KG1 (cell line): ENCODE measurements at places on chromosomes 6 and 20.
A peak's percentile ranks its signal among the peaks of the same experiment; 100 is the strongest.

DNA sequence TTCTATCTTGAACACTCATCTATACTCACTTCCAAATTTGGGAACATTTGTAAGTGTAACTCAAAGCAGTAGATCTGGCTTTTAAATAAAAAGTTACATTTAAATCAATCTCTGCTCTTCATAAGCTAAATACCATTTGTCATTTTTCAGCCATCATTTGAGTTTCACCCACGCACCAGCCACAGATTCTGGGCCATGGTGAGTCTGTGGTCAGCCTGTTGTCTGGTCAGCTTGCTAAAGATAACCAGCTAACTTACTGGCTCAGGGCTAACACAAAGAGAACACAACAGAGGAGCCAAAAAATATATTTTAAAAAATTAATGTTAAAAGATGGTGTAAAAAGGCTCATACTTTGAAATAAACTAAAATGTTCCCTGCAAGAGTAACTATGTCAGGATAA, 181.3 kb downstream of the KIF6 start:
- DNase-seq: no peak

- DNase-seq: no peak
Measured at GRCh38 chr6:111517965-111518364, 34.9 kb upstream of the REV3L start.

DNA sequence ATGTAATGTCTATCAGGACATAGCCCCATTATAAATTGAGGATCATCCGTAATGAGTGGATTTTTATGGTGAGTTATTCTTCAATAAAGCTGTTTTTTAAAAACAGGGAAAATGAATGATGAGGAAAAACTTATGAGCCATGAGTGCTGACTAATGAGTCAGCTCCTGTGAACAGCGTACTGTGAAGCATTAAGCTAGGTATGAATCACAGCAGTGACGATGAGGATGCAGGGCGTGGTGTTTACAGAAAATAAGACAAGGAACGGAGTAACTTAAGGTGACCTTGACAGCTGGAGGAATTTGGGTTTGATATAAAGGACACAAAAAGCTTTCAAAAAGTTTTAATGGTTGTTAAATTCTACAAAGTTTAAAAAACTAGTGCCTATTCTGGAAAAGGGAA, 96.3 kb downstream of the FOXF2 start:
- no peak for DNase-seq

DNA sequence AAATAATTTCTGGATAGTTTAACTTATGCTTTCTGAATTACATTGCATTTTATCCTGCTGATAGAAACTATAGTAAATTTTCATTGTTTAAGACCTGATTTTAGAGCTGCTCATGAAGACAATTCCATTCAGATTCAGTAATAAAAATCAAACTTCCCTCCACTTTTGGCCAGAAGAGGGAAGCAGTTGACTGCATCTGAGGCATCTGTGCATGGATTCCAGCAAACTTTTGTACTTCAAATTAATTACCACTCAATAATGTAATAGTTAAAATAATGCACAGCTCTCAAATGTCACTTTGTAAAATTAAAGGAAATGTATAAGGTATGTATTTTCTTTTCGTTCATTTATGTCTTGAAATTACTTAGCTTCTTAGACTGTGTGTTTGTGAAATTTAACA, 64.2 kb upstream of the SLC35B3 start:
- no peak for DNase-seq

GRCh38 chr6:122962000-122962624, 33.9 kb upstream of the CLVS2 start:
- no peak for DNase-seq

GRCh38 chr6:159074120-159074684, 29.4 kb upstream of the TAGAP start:
- no peak for DNase-seq

DNA sequence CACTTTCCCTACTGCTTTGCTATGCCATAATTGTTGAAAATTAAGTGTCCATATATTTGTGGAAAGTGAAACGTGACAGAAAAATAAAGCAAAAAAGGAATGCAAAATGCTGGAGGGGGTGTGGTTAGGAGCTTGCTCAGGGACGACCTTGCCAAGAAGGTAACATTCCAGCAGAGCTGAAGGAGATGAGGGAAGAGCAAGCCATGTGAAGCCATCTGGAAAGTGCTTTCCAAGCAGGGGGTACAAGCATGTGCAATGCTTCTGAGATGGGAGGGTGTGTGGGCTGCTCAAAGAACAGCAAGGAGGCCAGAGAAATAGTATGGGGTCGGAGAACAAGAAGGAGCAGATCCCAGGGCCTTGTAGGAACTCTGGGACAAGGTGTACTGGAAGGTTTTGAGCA, 161.7 kb downstream of the ISM1 start:
- DNase-seq: no peak

GRCh38 chr6:44133981-44134711, 6.8 kb downstream of the TMEM63B start:
- DNase-seq: no peak

DNA sequence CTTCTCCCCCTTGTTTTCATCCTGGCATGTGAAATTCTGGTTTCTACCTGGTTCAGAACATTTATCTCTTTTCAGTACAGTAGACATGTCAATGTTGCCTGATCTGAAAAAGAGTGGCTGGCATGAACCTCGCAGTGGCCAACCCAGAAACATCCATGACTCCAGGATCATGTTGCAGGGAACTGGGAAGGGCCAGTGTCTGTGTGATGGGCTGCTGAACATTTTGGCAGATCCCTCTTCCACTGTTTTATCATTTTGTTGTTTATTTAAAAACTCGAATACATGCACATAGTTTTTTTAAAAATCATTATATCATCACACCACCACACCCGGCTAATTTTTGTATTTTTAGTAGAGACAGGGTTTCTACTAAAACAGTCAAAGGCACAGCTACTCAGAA, 19.0 kb downstream of the WFDC3 start:
- DNase-seq: no peak

DNA sequence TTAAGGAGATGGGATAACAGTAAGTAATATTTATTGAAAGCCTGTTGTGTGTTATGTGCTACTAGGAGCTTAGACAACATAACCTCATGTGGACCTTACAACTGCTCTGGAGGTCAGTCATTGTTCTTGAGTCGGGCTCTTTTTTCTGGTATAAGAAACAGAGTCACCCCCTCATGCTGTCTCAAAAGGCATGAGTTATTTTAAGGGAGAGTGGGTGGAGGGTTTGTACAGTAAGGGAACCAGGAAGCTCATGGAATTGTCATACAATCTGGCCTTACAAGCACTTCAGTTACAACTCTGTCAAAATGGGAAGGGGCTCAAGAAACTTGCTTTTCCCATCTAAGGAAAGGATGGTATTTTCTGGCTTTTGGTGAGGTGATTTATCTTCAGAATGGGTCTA, 16.5 kb upstream of the DSE start:
- DNase-seq: no peak

DNA sequence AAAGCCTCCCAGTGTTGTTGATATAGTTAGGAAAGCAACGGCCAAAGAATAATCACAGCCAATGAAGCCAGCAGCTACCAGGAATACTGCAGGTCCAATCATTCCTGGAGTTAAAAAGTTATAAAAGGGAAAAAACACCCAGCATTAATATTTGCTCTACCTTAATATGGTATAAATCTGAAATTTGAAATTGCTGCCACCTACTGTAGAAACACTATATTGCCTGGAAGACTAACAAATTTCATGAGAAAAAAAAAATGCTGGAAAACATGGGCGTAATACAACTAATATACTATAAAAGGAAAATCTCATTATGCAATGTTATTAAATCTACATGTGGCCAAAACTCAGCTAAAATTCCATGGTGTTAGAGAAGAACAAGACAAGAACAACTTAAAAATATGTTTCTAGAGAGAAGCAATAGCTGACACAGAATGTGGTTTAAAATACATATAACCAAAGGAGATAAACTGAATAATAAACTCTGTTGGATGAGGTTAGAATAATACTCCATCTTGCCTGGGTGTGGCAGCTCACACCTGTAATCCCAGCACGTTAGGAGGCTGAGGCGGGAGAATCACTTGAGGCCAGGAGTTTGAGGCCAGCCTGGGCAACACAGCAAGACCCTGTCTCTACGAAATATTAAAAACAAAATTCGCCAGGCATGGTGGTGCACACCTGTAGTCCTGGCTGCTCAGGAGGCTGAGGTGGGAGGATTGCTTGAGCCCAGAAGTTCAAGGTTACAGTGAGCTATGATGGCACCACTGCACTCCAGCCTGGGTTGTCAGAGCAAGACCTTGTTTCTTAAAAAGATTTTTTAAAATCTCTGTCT, 43.1 kb downstream of the SLC17A5 start:
- peak; percentile 6 for DNase-seq

DNA sequence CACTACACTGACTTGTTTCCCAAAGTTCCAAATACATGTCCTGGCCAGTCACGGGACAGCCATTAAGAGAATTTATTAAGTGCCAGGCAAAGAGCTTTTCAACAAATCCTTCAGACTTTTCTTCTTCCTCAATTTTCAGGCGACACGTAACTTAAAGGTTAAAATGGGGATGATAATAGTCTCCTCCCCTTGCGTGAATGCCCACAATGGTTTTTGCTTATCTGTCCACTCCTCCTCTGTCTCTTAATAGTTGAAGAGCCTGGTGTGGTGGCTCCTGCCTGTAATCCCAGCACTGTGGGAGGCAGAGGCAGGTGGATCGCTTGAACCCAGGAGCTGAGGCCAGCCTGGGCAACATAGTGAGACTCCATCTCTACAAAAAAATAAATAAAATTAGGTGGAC, 11.4 kb upstream of the PARD6B start:
- no peak for DNase-seq

GRCh38 chr6:168007592-168008338, 10.3 kb downstream of the KIF25 start:
- DNase-seq: no peak

- DNase-seq: no peak
Measured at GRCh38 chr20:48703511-48704219, 124.1 kb downstream of the PREX1 start.

GRCh38 chr6:145022199-145022796, 713.0 kb downstream of the EPM2A start:
- DNase-seq: no peak

GRCh38 chr6:168546730-168547129, 105.7 kb downstream of the SMOC2 start:
- no peak for DNase-seq

GRCh38 chr20:57465943-57466342, 59.0 kb downstream of the CTCFL start:
- DNase-seq: no peak

- DNase-seq: no peak
Measured at GRCh38 chr20:58719258-58719657, 26.7 kb downstream of the NPEPL1 start.

DNA sequence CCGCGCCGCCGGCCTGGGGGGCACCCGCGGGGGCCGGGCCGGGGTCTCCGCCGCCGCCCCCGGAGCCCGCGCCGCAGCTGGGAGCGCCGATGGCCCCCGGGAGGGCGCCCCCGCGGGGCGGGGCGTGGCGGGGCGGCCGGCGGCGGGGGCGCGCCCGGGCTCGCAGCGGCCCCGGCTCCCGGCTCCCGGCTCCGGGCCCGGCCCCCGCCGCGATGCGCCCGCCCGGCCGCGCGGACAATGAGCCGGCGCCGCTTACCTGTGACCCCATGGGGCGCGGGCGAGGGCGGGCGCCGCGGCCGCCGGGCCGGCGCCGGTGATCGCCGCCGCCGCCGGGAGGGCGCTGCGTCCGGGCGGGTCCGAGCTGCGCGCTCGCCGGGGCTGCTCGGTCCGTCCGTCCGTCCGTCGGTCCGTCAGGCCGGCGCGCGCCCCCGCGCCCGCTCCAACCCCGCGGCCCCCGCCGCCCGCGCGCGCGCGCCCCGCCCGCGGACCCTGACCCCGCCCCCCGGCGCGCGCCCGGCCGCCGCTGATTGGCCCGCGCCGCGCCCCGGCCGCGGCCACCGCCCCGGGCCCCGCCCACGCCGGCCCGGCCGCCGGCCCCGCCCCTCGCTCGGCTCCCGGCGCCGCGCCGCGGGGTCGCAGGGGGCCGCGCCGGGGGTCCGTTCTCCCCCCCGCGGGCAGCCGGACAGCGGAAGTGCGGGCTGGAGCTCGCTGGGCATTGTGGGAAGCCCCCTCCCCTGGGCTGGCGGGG, at the start of gene ZBTB46:
Gene ZBTB46 (minus strand): TSS at position 424 of the 748 bp plus-strand sequence. CDS start 40,507 bp downstream, outside the sequence.
- DNase-seq: no peak

- DNase-seq: peak; percentile 37
Measured at GRCh38 chr6:27096834-27097511, 150.5 kb upstream of the PRSS16 start.

DNA sequence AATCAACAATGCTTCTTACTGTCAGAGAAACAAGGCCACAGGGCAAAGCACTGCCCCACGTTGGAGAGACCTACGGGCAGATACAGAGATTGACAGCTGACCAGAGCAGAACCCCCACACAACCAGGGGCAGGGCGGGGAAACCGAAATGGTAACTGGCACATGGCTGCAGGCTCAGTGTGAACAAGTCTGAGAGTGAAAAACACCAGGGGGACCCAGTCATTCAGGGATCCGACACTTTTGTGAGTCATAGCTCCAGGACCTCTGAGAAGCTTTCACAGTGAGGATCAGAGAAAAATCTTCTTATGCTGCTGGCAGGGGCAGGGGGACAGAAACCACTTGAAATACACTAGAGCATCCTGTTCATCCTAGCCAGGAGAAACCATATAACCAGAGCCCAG, 254.2 kb downstream of the C6orf118 start:
- no peak for DNase-seq

DNA sequence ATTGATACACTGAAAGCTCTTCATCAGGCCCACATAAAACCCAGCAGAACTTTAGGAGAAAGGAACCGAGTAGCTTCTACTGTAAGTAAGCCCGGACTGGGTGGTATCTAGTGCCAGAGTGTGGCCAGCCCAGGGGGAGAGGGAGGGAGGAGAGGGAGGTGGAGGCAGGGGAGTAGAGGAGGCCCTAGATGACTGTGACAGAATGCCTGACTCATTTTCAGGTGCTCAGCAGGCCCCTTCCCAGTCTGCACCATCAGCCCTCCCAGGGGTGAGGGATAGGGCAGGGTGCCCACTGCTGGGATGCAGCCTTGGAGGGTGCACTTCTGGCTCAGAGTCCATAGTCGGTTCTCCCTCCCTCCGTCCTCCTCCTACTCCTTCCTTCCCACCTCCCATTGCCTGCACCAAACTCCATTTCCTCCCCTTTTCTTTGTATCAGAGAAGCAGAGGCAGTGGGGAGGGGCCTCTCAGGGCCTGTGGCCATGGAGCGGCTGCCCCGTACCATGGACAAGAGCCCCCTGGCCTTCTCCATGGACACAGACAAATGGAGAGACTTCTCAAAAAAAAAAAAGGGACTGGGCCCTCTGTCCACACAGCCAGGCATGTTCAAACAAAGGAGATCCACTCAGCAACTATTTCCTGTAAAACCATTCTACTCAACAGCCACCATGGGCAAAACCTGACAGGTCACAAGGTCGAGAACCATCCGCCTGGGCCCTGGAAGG, 184.9 kb upstream of the SNX9 start:
- DNase-seq: no peak

- no peak for DNase-seq
Measured at GRCh38 chr6:158014505-158015187, 33.0 kb downstream of the SYNJ2 start.

GRCh38 chr6:143940011-143940597, 68.0 kb downstream of the PLAGL1 start:
- peak; percentile 48 for DNase-seq

GRCh38 chr6:166179704-166180103, 12.1 kb upstream of the TBXT start:
- DNase-seq: no peak
